ENCODE measurements at places on chromosomes 12 and 14.

DNA sequence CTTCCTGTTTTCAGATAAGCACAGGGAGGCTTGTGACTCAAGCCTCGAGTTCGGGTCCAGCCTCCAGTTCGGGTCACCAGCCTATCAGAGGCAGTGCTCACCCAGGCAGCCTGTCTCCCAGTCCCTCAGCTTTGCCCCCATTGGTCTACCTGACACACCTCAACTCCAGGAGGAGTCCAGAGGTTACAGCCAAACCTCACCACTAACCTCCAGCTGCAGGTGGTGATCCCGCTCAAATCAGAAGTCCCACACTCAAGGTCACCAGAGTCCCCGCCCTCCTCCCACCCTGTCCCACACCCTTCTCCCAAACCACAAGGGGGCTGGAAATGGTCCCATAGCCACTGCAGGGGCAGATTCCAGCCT lies 42.1 kb downstream of the KDM2B start:
- DNase-seq: no peak

- no peak for DNase-seq
Observed at GRCh38 chr14:76235628-76236027, 83.9 kb downstream of the GPATCH2L start.

GRCh38 chr12:19882346-19882745 lies 443.1 kb downstream of the AEBP2 start:
- DNase-seq: no peak

GRCh38 chr14:92584816-92585215 lies 71.2 kb downstream of the RIN3 start:
- no peak for DNase-seq

DNA sequence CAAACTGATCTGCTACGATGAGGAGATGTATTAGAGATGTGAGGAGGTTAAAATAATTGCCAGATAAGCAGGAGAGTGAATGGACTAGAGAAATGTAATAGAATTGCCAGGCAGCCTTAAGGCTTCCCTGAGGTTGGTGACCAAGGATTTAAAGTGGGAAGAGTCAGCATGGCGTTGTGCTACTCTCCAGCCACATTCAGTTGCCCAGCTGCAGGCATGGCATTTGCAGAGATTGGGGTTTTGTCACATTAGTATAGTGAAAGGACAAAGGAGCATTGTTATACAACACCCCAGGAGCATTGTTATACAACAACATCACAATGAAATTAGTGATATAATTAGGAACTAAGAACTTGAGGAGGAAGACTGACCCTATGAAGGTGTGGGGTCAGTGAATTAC lies 31.7 kb downstream of the MARK3 start:
- DNase-seq: no peak

DNA sequence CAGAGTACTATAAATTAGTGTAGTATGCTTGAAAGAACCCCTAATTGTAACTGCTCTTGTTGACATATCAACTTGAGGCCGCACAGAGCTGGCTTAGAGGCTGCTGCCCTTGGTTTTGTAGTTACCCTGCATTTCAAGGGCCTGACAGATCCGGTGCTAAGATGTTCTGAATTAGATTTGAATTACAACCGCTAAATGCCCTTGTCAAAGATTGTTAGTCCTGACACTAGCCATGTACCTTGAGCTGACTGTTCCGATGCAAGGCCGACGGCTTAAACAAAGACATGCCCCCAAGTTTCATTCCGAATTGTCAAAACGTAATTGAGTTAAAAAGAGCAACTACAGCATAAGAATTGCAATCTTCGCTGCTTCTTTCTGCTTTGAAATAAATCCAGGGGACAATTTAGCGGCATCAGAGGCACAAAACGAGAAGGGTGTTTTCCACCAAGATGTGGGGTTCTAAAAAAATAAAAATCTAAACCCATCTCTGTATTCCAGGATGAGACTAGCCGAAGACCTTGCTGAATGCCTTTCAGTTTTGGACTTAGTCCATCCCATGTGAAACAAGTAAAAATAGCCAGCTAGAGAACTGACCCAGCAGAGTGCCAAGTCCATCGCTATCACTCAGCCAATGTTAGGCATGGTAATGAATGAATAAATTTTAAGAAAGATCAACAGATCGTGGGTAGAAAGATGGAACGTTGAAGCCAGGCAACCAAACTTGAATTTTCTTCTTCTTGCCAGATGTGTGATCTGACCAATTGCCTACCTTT lies 148.7 kb downstream of the DICER1 start:
- DNase-seq: no peak

GRCh38 chr12:18935371-18935965 lies 194.1 kb upstream of the PLEKHA5 start:
- DNase-seq: no peak

- no peak for DNase-seq
Observed at GRCh38 chr12:107326237-107326636, 232.9 kb upstream of the CRY1 start.

- DNase-seq: no peak
Observed at GRCh38 chr12:9741726-9742125, 8.8 kb upstream of the CLECL1 start.

GRCh38 chr12:49295082-49295936 lies at the start of gene PRPH:
Gene PRPH, plus strand, starts transcription at chr12:49295147. Its CDS starts 54 bp downstream, at chr12:49295201.
- DNase-seq: no peak

DNA sequence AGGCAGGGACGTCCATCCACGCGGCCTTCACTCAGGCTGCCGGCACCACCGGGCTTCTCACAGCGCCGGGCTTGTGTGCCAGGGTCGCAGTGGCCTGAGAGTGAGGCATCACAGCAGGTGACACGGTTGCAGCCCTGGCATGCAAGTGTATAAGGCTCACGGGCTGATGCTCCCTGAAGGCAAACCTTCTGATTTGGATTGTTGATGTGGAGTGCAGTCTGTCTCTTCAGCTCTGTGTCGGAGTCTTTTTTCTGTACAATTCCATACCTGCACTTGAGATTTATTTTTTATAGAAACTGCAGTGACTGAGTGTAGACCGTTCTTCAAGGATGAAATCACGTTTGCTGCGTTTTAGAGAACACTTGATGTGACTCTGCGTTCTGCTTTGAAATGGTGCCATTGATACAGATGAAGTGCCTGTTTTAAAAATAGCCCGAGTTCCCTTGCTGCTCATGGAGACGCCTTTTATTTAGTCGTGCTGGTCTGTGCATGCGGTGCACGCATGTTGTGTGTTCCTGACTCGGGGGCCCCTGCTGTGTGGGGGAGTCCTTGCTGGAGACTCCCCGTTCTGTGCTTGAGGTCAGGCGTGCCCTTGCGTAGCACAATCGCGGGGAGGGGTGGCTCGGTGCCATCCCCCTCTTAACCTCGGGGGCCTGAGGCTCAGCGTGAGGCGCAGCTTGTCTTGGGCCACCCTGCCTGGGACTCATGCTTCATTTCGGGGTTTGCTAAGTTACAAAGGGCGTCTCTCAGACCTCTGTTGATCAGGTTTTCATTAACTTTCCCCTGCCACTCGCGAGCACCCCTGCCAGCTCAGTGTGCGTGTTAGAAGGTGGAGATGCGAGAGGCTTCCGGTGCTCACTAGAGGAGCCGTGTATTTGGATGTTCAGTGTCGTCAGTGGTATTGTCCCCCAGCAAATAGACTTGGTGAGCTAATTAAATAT lies 21.6 kb upstream of the AMN start:
- DNase-seq: no peak

- no peak for DNase-seq
Observed at GRCh38 chr12:32025906-32026305, 66.7 kb downstream of the RESF1 start.

DNA sequence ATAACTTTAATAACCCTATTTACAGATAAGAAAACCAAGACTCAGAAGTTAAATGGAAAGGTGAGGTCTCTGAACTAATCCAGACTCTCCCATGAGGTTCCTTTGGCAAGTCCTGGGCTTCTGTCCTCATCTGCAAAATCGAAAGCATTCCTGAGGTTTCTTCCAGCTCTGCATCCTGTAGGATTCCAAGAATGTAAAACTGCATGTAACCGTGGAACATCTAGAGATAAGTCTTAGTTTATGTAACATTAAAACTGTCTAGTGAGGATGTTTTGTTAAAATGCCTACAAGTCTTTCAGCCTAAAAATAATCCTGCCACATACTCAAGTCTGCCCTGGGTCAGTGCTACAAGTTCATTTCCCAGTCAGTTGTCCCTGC lies 7.3 kb upstream of the ITFG2 start:
- DNase-seq: no peak
